ENCODE measurements at places on chromosomes 1 and 21.

DNA sequence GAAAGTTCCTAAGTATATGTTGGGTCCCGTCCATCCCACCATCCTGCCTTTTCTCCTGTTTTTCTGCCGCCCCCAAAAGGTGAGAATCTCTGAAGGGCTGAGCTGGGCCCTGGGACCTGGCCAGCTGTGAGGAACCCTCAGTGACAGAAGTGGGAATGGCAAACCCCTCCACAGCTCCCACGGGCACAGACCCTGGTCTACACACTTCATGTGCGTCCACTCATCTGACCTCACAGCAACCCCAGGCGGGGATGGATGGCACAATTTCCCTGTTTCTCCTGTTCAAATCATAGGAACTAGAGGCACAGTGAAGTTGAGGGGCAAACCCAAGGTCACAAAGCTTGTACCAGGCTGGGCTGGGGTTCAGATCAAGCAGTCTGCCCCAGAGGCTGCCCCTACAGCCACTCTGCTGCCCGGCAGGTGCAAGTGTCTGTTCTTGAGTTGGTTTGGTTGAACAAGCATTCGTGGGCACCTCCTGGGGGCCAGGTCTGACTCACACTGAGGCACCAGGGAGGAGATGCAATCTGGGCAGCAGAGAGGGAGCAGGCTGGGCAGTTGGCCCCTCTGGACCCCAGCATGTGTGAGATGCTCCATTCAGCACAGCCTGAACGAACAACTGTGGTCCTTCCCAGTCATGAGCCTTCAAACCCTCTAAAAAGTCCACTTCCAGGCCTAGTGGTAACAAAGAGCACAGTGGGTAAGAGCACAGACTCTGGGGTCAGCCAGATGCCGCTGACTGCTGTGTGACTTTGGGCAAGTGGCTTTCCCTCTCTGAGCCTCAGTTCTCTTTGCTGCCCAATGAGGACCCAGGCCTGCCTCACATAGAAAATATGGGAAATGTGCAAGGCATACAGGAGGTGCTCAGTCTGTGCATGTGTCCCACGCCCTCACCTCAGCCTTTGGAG, 4.0 kb downstream of the EDN2 start:
- no peak for DNase-seq

- DNase-seq = peak; percentile 62
Measured at GRCh38 chr1:93980320-93981273, 71.4 kb upstream of the GCLM start.

- DNase-seq = no peak
Measured at GRCh38 chr1:21457654-21458053, 17.7 kb downstream of the NBPF3 start.

- DNase-seq = no peak
Measured at GRCh38 chr1:91759076-91759475, 126.9 kb downstream of the TGFBR3 start.

- no peak for DNase-seq
Measured at GRCh38 chr1:90724926-90725656, 8.0 kb upstream of the BARHL2 start.

GRCh38 chr21:39694750-39695149, 50.2 kb upstream of the IGSF5 start:
- DNase-seq = no peak

DNA sequence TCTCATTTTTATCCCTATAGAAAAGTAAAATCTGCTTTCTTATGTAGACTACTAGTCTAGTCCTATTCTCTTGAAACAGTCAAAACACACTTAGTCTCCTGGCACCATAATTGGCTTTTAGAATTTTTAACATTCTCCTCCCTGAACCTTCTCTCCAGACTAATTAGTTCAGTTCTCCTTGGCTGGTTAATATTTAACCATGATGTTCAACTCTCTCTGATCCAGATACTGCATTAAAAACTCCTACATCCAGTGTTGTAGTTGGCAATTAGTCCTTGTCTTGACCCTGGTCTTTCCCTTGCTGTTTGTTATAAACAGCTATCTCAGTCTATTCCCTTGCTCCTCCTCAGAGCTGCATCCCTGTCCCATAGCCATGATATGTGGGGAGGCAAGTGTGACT, 422.9 kb upstream of the BEND5 start:
- no peak for DNase-seq

DNA sequence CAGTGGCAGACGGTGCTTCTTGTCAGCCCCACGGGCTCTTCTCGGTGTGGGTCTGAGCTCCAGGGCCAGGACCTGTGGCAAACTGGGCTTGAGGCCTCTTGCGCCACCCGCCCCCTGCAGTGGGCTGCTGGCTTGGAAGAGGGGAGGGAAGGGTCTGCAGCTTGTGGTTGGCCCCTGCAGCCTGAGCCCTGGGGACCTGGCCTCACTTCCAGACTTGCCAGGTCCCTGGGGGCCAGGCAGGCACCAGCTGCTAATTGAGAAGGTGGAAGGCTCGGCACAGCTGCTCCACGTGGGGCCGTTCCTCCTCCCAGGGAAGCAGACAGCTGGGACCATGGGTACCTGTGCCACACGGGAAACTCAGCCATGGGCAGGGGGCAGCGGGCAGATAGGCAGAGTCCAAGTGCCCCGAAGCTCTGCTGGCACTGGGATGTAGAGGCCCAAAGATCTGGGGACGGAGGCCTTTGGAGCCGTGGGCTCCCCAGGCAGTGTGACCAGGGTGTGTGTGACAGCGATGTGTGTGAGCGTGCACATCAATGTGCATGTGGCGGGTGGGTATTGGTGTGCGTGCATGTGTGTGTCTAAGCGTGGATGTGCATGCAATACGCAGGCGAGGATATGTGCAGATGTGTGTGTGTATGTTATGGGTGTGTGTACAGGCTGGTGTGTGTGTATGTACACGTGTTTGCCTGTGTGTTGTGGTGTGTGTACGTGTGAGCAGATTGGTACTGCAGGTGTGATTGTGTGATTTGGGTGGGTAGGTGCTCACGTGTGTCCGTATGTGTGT, 39.3 kb downstream of the TP73 start:
- DNase-seq = no peak

DNA sequence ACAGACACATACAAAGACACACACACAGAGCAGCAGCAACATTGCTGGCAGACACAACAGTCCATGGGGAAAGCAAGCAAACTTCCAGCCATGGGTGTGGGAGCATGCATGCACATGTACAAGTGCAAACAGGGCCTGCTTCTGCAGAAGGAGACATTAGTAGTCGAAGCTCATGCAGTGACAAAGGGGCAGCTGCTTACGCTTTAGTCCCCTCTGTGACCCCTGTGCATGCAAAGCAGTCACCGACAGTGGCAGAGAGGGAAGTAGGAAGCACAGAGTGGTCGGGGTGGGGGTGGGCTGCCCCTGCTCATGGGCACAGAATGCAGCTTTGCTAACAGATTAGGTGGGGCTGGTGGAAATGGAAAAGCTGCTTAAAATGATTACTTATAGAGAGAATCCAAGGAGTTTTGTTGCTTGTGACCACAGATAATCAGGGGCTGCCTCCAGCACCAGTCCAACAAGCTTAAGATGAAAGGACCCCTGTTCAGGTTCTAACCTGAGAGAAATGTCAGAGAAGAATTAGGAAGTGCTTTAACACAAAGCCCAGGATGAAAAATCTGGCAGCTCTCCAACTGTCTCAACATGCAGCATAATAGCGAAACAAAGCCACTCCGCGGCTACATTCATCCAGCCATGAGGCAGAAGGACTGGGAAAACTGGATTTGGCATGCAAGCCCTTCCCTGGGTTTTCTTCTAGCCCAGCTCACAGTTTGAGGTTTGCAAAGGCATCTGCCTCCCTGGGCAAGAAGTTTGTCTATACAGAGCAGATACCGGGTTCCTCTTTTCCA, 378.9 kb downstream of the KCNH1 start:
- DNase-seq = peak; percentile 35

- DNase-seq = no peak
Measured at GRCh38 chr1:205317311-205317917, 4.1 kb downstream of the NUAK2 start.

DNA sequence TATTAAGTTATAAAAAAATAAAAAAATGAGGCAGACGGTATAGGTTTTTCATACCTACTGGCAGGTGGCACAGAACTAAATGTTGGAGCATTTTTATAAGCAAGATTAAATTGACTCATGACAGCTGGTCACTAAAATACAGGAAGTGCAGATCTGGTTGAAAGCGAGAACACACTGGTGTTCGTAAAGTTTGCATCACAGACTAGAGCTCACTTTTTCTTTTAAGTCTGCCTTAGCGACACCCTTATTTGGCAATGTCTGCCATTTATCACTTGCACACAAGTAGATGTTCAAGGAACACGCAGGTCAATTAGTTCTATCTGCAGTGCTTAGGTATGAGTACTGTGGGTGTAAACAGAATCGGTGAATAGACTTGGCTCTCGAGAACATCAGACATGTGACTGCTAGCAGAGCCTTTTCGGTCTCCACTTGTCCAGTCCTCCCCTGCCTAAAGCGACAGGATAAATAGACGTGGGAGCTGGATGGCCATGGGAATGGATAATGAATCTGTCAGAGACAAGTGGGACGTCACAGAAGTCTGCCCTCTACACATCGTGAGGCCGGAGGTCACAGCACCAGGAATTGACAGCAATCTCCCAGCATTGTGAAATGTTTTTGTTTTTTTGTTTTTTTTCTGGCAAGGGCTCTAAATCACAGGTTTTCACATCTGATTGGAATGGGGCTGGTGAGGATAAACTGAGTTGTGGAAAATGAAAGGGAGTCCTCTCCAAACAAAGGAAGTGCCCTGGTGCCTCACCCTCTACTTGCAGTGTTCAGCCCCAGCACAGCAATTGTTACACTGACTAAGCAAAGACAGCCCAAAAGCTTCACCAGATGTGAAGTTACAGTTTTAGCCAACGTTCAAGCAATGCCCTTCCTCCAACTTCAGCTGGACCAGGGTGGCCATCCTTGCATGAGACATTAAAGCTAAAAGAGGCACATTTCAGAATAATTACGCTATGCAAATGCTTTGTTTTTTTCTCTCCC, 248.9 kb downstream of the NTNG1 start:
- DNase-seq = no peak

DNA sequence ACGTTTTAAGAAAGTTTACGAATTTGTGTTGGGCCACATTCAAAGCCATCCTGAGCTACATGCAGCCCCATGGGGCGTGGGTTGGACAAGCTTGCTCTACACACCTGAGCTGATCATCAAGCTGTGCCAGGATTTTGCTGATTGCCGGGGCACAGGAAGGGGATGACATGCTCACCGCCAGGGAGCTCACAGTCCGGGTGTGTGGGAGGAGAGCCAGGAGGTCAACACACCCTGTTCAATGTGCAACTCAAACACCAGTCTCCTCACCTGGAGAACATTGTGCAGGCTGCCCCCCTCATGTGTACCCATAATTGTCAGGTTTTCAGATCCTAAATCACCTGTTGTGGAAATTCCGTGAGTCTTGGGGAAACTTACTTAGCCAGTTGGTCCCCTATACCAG, 969 bp downstream of the CYP4A11 start:
- no peak for DNase-seq

- peak; percentile 42 for DNase-seq
Measured at GRCh38 chr1:30111431-30111830, 612.0 kb downstream of the MATN1 start.

GRCh38 chr1:223700388-223700918, 11.9 kb upstream of the CAPN2 start:
- peak; percentile 73 for DNase-seq

DNA sequence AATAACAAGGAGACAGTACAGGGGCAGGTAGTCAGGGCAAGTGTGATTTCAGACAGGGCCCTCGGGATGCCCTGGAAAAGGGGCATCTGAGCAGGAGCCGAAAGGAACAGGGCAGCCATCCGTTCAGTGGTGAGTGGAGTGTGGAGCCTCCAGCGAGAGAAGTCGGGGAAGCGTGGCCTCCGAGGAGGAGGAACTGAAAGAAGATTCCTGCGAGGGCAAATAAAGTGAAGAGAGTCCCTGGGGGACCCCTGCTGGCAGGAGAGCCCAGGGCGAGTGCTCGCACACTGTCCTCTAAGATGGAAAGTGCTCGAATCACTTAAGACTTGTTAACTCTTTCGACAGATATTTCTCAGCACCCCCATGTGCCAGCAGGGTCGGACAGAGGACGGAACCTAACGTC, 3.5 kb upstream of the UTS2 start:
- peak; percentile 21 for DNase-seq

GRCh38 chr1:229237320-229237719, 33.6 kb upstream of the RAB4A start:
- DNase-seq = no peak

GRCh38 chr1:171563675-171564074, 58.4 kb upstream of the MYOCOS start:
- DNase-seq = peak; percentile 16
